Stimulated activated CD4-positive, alpha-beta T cell treated with anti-CD3 and anti-CD28 coated beads, Interleukin-1b, Interleukin-23, amount 100 ng/mL, for 48 hours (primary cell): ENCODE measurements at places on chromosomes 11 and 22.

DNA sequence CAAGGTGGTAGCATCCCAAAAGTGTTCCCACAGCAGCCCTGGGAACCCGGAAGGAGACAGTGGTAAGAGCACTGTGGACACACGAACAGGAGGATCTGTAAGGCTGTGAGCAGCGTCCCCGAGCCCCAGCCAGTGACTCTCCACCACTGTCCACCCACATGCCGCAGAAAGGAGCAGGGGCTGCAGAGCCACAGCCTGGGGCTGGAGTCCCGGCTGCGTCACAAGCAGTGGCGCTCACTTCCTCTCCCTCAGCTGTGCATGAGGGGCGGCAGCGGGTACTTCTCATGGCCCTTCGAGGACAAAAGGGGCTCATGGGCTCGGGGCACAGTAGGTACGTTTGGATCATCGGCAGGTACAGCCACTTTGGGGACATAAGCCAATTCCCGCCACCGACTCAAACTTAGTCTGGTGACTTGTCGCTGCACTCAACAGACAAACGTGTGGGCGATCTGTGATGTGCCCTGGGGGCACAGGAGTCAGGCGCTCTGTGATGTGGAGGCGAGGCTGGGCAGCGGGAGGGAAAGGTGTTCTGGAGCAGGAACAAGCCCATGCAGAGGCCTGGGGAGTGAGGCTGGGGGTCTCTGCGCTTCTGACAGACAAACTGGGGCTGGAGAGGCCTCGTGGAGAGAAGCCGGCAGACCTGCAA lies 68.5 kb downstream of the SCUBE1 start:
- DNase-seq: no peak

DNA sequence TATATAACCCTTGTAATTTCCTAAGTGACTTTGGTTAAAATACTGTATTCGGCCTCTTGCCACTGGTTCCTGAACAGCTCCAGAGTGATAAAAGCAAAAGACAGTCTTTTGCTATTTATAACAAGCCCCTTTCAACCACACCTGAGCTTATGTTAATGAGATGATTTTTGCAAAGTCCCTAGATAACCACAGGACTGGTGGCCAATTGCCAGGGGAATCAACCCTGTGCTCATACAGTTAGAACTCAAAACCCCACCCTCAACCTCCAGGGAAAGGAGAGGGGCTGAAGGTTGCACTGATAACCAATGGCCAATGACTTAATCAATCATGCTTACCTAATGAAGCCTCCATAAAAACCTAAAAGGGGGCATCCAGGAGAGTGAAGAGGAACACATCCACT lies 77.9 kb downstream of the SIK3 start:
- DNase-seq: peak; percentile 49

- no peak for DNase-seq
Observed at GRCh38 chr11:6623391-6624363, 4.5 kb upstream of the TPP1 start.

DNA sequence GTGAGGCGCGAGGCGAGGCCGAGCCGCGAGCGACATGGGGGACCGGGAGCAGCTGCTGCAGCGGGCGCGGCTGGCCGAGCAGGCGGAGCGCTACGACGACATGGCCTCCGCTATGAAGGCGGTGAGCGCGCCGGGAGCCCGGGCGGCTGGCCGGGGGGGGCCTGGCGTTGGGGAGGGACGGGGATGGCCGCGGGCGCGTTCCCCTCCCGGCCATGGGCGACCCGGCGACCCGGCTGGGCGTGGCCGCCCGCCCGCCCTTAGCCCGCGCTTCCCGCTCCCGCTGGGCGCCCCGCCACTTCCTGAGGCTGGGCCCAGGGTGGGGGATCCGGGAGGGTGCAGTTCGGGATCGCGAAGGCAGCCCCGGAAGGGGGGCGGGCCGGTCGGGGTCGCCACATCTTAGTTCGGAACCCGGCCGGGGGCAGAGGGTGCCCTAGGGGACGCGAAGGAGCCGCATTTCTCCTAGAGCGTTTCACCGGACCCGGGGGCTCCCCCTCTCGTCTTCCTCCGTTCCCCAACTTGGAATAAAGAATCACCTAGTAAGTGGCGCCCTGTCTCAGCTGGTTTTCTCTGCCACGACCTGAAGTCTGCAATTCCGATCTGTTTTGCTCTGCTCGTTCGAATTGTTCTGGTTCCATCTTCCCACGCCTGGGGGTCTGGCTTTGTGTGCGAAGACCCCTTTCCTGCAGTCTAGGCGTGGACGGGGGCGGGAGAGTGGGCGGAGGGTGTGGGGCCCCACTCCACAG lies 536 bp downstream of the YWHAH start:
- peak; percentile 11 for DNase-seq

GRCh38 chr11:72696866-72697700 lies 22.9 kb upstream of the PDE2A start:
- DNase-seq: no peak

DNA sequence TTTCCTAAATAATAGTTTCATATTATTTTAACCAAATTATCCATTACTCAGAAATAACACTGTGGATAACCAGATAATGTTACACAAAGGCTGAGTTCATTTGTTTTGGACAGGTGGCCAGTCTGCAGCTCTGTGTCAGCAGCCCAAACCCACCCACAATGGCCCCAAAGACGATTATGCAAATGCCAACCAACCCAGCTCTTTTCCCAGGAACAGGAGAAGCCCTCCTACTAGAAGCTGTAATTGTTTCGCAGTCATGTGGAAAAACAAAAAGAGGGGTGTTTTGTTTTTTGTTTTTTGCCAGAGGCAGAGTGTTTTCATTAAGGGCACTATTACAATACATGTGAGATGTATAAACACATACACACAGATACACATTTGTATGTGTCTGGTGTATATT lies 102.1 kb downstream of the FCHSD2 start:
- no peak for DNase-seq

DNA sequence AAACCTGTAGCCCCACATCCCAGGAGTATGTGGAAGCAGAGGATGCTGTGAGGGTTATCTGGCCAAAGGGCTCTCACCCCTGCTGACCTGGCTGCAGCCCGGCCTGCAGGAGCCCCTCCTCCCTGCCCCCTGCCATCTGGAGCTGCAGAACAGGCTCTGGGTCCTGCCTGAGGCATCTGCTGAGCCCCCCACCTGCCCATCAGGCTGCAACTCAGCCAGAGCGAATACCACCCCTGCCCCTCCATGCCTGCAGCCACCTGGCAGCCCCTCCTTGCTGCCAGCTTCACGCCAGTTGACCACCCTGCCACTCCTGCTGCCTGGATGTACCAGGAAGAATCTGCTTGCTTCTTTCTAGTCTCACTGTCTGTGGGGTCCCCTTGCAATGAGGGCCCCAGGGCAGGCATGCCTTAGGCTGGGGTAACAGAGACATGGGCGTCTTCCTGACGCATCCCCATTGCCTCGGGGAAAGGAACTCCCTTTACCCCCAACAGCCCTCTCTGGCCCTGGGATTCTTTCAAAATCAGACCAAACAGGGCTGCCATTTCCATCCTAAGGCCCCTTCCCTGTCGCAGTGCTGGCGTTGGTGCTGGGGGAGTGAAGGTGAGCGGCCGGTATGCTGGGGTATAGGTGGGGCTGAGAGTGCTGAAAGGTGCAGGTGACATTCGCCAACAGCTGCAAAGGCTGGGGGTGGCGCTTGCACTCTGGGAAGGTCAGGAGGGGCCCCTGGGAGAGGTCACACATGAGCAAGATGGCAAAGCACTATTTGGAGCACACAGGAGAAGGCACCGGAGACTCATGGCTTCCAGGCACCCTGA lies 1334.6 kb downstream of the TBC1D22A start:
- no peak for DNase-seq

- DNase-seq: no peak
Observed at GRCh38 chr11:86067851-86068137, 1.1 kb downstream of the PICALM start.
